ENCODE measurements at places on chromosomes 16 and 17.

DNA sequence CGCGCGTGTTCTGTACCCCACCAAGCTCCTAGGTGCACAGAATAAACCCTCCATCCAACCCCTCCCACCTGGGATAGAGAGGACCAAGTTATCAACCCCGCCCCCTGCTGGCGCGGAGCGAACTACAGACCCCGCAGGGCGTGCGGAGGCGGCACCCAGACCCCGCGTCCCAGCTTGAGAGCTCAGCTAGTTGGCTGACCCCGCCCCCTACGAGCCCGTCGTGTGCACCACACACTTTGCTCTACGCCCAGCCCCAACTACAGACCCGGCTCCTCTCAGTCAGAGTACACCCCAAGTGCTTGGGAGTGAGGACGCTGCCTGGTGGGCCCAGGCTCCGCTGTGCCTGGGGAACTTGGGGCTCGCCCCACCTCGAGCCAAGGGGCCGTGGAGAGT is 1.5 kb downstream of the GRIN2A start:
- peak; percentile 31 for DNase-seq

DNA sequence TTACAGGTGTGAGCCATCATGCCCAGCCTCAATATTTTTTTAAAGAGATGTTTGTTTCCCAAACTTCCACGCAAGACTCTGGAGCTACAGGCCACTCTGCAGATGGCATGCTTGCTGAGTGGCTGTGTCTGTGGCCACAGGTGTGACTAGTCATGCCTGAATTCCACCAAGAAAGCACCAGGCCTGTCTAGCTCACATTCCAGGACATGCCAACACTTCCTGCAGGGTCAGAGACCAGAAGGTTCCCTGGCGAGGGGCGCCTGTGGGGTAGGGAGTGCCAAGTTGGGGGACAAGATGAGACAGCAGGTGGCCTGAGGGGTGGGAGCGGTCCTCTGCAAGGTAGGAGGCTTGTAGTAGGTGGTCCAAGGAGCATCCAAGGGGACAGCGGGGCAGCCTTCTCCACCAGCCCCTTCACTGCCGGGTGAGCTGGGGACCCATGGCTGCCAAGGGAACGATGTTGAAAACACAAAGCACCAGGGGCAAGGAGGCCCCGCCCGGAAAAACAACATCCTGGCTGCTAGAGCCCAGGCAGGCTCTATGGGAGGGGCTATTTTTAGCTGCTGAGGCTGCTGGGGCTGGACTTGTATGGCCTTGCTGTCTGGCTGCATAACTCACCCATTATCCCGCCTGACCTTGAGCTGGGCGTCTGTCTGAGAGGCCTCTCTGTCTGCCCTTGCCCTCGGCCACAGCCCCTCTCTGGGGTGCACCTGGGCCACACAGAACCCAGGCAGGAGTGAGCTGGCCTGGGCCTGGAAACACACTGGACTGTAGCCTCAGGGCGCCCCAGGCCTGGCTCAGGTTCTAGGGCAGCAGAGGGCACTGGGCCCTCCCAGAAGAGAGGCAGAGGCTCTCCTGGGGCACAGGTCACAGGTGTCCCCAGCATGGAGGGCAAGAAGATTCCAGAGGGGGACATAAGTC is 5.7 kb downstream of the TRIM47 start:
- peak; percentile 87 for DNase-seq

GRCh38 chr16:19210280-19210924 is 42.4 kb downstream of the SYT17 start:
- DNase-seq, result no peak

- DNase-seq, result no peak
Measured at GRCh38 chr17:67145183-67145805, 99.7 kb downstream of the HELZ start.

DNA sequence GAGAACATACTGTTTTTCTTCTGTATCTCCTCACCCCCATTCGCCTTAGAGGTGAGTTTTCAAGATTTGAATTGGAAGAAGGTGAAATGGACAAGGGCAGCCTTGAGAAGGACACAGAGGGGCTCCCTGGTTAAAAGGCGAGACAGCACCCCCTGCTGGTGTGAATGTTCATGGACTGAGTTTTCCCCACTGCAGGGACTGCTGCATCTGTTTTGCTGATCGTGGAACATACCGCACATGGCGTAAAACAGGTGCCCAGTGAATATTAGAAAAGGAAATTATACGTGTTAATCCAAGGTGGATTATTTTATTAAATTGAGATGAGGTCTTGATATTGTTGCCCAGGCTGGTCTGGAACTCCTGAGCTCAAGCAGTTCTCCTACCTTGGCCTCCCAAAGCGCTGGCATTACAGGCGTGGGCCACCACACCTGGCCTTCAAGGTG is 54.5 kb downstream of the NDE1 start:
- peak; percentile 62 for DNase-seq

DNA sequence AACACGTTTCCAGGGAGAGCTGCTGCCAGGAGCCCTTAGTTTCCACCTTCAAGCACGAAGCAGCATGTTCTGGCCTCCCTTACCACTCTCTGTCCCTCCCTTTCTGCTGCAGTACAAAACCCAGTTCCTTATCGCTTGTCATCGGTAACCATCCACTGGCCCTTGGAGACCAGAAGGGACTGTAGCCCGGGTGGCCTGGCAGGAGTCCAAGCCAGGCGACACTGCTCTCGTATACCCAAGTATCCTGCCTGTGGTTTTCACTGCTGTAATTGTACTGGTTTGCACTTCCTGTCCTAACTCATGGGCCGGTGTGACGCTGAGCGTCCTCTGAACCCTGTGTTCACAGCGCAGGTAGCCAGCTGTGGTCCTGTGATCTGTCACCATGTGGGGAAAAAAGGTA is 81.1 kb downstream of the MAF start:
- no peak for DNase-seq

- DNase-seq, result no peak
Measured at GRCh38 chr17:28508211-28508724, 2.1 kb downstream of the FOXN1 start.

GRCh38 chr16:9446471-9447194 is 355.2 kb downstream of the HAPSTR1 start:
- DNase-seq, result no peak

DNA sequence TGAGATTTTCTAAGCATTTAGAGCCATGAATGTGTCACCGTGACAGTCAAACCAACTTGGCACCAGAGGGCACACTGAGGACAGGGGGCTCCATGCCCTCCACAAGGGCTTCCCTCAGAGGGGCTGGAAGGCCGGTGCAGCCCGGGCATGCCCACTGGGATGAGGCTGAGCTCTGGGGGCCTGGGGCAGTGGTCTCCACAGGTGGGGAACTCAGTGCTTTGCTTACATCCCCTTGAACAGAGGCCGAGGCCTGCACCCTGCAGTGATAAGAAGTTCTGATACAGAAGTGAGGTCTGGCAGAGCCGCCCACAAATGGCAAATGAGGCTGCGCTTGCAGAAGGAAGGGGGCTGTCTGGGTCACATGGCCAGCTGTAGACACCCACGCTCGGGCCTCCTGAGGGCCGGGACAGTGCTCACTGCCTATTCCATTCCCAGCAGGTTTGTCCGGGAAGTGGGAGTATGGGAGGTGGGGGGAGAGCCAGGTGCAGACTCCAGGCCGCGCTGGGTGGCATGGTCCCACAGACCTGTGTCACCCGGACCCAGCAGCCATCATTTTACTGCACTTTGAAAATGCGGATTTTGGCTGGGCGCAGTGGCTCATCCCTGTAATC is 116.8 kb upstream of the CREBBP start:
- DNase-seq, result no peak

DNA sequence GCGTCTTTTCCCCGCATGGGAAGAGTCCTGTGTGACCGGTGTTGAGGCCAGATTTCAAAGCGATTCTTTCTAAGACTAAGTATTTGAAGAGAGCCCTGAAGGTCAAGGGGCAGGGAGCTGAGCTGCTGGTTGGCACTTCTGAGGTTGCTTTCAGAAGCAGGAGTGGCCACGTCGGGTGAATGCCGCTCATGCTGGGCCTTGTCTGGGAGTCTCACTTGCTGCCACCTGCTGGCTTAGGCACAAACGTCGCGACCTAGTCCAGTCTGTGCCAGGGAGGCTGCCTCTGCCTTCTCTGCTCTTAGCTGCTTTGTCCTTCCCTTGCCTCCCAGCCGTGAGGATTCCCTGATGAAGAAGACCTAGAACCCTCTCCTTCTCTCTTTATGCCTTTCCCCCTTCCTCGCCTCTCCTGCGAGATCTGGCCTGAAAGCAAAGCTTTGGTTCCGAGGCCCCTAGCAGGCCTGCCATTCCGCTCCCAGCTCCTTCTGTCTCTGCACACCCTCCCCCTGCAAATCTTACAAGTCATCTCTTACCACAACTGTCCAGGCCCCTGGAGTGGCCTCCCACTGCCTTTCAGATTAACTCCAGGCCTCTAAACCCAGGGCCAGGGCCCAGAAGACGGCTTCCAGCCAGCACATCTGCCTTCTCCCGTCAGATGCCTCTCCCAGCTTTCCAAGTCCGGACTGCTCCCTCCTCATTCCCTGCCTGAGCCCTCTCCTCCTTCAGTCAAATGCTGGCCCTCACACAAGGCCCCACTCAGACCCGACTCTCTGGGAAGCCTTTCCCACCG is 11.4 kb downstream of the CTNS start:
- DNase-seq, result peak; percentile 30

GRCh38 chr17:77382356-77382911 is 241.7 kb downstream of the SEC14L1 start:
- no peak for DNase-seq

- DNase-seq, result no peak
Measured at GRCh38 chr16:86525696-86526095, 15.4 kb downstream of the FOXF1 start.

DNA sequence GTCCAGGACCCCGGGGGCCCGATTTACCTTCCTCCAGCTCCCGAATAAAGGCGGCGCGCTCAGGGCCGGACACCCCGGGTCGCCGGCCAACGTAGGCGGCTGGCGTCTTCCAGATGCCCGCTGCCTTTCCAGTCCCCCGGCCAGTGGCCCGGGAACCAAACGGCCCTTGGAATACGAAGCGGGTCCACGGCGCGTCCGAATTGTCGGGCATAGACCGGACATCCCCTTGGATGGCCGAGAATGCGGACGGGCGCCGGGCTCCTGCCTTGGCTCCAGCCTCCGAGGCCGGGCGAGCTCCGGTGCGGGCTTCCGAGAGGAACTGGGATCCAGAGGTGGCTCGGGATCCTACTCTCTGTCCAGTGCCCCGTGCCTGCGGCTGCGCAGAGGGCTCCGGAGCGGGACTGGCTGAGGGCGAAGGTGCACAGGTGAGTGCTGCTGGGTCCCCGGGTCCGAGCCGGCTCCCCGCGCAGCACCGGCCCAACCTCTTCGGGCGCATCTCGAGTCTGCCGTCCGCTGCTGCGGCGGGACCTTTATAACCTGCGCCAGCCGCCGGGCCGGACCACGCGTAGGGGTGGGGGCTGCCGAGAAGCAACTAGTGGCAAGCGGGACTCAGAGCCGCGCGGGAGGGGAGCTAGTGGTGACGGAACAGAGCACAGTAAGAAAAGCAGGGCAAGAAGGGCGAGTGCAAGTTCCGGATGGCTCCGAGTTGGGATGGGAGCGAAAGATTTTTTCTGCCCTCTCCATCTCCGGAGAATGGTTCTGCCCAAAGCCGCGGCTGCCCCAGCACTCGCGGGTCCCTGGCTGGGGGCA is at the start of gene HAP1:
Gene HAP1 (minus strand): TSS at position 505 of the 810 bp plus-strand sequence. CDS start 9 bp downstream, at position 496.
- DNase-seq, result peak; percentile 82

- no peak for DNase-seq
Measured at GRCh38 chr17:18961634-18962493, 9.9 kb downstream of the SLC5A10 start.

GRCh38 chr17:17382971-17383370 is 79.8 kb downstream of the NT5M start:
- DNase-seq, result no peak

GRCh38 chr16:2804728-2805127 is 6.5 kb downstream of the PRSS41 start:
- DNase-seq, result no peak

DNA sequence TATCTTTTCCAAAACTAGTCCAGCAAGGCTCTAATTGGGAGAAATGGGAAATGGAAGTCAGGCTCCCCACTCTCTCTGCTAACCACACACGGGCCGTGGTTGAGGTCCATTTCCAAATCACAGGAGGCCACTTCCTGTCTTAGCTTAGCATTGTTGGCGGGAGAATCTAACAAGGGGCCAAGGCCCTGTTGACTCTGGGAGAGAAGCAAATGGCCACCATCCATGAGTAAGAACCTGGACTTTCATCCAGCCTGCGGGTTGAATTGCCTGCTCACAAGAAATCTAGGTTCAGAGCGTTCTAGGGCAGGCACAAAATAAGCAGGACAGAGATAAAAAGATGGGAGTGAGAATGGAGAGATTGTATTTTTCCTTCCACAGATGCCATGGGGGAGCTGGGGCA is 5.7 kb downstream of the FAM20A start:
- no peak for DNase-seq

DNA sequence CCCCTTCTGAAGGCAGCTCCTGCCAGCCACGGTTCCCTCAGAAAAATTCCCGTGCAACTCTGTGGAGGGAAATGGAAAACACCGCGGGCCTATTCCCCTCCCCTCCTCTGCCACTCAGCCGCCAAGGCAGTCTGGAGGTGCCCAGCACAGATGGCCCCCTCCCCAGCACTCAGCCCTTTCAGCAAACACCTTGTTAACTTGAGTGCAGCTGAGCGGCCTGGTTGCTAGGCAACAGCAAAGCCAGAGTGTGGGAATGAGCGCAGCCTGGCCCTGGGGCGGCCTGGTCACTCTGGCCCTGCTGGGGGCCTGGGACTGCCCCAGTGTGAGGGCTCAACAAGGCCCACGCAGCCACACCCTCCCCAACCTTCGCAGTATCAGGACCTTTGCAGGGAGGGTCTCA is 32.8 kb downstream of the CACNA1G start:
- no peak for DNase-seq
